Stimulated activated CD4-positive, alpha-beta T cell treated with anti-CD3 and anti-CD28 coated beads, Interleukin-4, amount 100 ng/mL, for 1 hour (primary cell): ENCODE measurements at places on chromosomes 12 and 14.
A peak's percentile ranks its signal among the peaks of the same experiment; 100 is the strongest.

GRCh38 chr14:85084344-85084743, 445.6 kb upstream of the FLRT2 start:
- no peak for DNase-seq

- DNase-seq = peak; percentile 23
Observed at GRCh38 chr12:75738486-75738885, 227.1 kb upstream of the KRR1 start.

DNA sequence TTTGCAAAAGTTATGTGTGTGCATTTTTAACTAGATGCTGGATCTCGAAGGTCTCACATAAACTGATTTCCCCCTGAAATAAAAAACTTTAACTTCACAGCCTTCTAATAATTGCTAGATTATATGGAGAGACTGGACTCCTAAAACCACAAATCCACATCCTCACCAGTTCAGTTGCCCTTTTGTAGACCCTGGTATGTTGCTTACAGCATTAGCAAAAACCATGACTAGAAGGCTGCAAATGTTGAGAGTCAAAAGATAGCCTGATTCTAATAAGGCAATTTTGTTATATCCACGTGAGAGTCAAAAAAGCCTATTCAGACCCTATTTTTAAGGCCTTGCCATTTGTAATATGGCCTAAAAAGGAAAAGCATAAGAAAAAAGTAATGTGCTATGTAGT, 37.4 kb downstream of the RASSF8 start:
- DNase-seq = no peak

DNA sequence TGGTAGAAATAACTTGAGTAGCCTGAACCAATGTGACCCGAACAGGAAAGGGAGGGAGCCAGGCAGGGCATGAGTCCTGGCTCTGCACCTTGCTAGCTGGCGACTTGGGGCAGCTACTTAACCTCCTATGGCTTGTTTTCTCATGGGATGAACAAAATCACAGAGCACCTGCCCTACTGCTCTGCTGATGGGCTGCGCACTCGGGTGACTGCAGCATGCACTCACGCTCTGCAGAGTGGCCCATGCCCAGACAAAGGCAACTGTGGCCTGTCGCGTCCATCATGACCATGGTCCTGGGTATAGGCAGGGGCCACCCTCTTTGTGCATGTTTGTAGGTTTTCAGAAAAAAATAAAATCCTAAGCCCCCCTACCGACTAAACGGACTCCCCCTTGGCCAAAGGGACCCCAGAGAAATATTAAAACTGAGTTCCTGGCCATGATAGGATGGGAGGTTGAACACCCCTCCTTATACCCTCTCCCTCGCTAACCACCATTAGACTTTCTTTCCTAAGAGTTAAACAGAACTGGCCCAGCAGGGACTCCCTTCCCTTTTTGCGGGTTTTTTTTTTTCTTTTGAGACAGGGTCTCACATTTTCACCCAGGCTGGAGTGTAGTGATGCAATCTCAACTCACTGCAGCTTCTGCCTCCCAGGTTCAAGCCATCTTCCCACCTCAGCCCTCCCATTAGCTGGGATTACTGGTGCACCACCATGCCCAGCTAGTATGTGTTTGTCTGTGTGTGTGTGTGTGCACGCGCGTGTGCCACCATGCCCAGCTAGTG, 32.5 kb downstream of the VWF start:
- no peak for DNase-seq

DNA sequence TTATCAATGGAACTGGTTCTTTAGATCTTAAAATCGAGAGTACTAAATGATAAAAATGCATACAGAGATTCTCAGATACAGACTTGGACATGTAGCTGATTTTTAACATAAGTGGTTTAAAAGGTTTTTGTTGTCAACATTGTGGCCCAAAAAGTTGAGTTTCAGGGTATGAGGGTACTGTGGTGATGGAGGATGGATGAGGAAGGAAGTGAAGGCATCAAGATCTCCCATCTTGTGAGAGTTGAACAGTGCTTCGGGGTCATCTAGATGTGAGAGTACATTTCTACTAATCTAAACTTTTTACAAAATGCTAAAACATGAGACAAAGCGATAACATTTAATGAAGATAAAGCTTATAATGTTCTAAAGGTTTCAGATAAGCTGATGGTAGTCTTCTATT, 452.6 kb downstream of the PCNX1 start:
- DNase-seq = no peak

DNA sequence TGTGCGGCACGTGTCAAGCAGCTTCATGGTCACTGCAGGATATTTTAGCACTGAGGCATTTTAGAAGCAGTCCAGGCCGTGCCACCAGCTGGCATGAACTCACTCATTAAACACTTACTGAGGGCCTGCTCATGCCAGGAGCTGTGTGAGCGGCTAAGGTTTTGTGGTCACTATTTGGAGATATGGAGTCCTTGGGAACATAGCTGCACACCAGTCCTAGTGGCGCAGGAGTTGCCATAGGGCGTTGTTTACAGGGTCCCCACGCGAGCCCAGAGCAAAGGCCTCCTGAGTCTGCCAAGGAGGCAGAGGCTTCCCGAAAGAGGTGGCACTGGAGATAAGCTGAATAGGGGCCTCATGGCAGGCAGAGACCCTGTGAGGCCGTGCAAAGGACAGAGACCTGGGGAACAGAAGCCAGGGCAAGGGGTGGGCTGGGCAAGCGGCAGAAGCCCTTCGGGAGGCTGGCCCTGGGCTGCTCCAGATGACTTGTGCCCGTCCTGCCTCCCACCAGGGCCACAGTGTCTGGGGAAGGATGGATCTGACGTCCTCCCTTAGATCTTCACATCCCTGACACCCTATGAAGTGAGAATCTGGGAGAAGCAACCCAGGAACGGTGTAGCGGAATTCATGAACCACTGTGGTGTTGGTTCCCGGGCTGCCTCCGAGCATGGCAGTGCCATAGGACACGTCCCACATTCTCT, 38.9 kb downstream of the SFSWAP start:
- DNase-seq = no peak

DNA sequence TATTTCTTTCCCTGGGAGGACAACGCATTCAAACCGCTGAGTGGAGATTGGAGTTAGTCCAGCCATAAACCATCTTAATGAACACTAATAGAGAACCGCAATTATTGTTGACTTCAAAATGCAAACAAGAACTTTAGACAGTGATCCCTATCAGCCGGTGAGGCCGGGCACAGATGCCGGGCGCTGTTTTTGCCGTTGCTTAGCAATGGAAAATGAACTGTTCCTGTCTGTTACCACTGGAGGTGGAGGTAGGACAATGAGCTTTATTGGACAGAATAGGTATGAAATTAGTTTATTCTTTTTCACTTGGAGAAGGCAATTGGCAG, 216.8 kb downstream of the TTC8 start:
- DNase-seq = no peak

DNA sequence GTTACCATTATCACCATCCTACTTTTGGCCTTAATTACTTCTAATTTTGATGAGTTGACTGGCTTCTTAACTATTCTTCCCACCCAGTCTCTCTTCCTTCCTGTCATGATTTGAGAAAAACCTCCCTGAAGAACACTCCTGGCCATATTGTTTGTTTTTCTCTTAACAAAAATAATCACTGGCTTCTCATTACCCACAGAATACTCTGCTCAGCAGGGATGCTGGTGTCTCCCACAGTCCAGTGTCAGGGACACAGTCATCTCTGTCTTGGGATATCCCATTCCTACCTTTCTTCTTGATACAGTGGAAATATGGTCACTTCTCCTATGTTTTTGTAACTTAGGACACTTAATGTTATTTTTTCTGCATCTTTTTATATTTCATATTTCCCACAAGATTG, 103.7 kb downstream of the SRGAP1 start:
- no peak for DNase-seq

DNA sequence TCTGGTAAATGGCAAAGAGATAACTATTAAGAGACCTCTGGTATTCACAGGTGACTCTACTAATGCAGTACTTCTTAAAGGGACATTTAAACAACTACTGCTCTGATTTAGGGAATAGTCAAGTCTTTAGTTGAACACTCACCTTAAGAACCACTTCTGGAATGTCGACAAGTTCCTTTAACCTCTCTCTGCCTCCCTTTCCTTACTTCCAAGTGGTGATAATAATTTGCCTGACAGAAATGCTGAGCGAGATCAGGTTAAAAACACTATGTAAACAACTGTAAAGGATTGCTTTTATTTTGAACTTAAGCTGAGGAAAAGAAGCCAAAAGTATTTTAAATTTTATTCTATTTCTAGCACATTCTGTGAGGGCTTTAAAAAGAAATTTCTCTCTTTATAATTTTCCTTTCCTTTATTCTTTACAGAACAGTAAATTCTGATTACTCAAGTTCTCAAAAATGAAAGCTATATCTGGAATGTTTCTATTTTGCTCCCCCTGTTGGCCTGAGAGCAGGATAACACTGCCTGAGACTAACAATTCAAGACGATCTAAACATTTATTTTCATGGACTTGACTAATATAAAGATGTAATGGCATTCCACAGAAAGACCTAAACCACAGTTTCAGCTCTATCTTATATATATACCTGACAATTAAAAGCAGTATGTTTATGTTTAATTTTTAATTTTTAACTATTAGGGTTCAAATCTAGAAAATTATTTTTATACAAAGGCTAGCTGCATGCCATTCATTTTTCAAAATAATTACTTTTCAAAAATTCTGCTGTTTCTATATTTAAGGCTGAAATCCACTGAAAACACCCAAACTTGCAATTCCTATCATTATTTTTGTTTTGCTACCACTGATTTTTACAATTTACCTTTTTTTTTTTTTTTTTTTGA, 29.2 kb downstream of the ZCCHC8 start:
- no peak for DNase-seq

- no peak for DNase-seq
Observed at GRCh38 chr12:98735821-98736220, 90.7 kb downstream of the APAF1 start.

- DNase-seq = no peak
Observed at GRCh38 chr12:93979189-93979588, 169.2 kb upstream of the PLXNC1 start.

DNA sequence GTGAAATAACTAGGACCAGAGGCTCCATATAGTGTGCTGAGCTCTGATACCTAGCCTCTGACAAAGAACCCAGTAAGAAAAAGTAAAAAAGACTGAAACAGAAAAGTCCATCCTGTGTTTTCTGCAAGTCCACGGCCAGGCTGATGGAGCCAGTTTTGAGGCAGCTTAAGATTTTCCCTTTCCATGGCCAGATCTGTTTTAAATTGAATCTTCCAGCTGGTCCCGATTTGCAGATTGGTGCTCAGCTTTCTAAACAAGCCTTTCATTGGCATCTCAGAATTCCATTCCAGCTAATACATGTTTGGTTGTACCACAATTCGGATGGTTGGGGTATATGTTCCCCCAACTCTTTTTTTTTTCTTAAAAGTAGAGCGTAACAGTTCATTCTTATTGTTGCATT, 152.0 kb downstream of the DACT1 start:
- DNase-seq = no peak

GRCh38 chr14:58501214-58501816, 73.8 kb downstream of the KIAA0586 start:
- no peak for DNase-seq

DNA sequence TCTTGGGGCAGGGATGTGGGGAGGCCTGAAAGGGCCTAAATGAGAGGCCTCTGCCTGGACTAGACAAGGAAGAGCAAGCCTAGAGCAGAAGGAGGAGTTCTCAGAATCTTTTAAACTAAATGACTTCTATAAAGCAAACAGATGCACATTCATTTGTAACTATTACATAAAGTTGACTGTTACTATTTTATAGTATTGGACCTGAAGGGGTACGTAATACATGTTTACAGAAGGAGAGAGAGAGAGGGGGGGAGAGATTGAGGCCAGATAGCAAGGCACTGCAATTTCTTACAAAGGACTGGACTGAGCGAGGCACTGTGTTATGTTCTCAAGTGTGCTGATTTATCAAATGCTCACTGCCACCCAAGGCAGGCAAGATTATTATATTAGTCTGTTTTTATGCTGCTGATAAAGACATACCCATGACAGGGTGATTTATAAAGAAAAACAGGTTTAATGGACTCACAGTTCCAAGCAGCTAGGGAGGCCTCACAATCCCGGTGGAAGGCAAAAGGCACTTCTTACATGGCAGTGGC, 215.8 kb upstream of the NOS1 start:
- DNase-seq = no peak

DNA sequence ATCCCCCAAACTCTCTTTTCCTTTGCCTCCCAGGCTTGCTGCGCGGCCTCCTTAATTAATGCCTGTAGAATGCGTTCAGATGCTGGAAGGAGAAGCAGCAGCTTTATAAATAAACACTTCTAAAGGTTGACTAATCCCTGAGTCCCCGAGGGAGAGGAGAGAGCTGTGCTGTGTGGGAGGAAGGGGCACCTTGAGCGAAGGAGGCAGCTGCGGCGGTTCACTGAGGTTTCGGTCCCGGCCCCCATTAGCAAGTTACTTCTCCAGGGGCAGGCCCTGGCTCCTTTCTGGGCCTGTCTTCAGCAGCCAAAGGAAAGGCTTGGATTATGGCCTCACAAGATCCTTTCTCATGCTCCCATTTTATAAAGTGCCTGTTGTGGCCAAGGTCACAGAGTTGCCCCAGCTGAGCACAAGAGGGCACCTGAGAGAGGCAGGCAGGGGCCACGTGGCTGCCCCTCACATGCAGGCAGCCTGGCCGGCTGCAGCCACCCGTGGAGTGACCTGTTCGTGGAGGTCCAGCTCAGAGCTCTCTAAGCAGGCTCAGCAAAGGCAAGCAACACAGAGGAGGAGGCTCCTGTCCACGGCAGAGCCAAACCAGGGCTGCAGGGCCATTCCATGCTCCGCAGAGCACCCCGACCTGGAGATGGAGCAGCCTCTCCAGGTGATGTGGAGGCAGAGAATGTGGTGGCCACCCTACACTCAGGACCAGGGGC, 15.0 kb upstream of the CACNA2D4 start:
- DNase-seq = no peak

GRCh38 chr14:76591266-76591665, 170.0 kb upstream of the VASH1 start:
- DNase-seq = no peak

DNA sequence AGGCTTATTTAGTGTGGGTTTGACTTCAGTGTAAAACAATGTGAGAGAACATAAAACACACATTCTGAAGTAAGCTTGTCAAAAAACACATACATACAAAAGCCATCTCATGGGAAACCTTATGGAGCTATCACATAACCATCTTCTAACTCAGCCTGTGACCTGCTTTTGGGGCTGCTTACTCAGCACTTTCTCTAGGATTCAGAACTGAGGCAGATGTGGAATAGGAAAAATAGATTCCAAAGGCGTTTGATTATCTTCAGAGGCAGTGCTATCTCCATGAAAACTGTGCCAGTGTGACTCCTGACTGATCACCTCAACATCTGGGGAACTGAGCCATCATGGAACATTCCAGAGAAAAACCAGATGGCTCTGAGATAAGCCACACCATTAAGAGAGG, 13.5 kb downstream of the HAL start:
- no peak for DNase-seq

DNA sequence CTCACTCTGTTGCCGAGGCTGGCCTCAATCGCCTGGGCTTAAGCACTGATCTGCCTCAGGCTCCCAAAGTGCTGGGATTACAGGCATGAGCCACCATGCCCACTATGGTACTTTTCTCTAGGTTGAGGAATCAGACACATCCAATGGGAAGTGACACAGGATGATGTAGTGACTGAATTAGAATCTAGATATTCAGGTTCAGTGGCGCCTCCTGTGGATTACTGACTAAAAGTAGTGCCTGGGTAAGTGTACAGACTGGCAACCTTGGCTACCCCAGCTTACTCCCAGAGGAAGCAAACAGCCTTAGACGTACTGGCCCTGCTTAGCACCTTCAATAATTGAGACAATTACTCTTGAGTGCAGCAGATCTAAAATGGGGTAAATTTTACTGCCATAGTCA, 22.8 kb downstream of the GALNT8 start:
- no peak for DNase-seq

GRCh38 chr12:21265932-21266331, 68.8 kb downstream of the SLCO1A2 start:
- DNase-seq = no peak

GRCh38 chr14:34218881-34219280, 243.2 kb downstream of the SPTSSA start:
- no peak for DNase-seq
